ENCODE measurements at places on chromosomes 2 and 18. TPM values are rescaled to one million over a fixed set of nuclear protein-coding genes. Genes with fewer than 3 reads are reported as not detected.

- peak; percentile 64 for DNase-seq
These were observed 378.8 kb downstream of the PTPRM start for GRCh38 chr18:7945882-7946281.

DNA sequence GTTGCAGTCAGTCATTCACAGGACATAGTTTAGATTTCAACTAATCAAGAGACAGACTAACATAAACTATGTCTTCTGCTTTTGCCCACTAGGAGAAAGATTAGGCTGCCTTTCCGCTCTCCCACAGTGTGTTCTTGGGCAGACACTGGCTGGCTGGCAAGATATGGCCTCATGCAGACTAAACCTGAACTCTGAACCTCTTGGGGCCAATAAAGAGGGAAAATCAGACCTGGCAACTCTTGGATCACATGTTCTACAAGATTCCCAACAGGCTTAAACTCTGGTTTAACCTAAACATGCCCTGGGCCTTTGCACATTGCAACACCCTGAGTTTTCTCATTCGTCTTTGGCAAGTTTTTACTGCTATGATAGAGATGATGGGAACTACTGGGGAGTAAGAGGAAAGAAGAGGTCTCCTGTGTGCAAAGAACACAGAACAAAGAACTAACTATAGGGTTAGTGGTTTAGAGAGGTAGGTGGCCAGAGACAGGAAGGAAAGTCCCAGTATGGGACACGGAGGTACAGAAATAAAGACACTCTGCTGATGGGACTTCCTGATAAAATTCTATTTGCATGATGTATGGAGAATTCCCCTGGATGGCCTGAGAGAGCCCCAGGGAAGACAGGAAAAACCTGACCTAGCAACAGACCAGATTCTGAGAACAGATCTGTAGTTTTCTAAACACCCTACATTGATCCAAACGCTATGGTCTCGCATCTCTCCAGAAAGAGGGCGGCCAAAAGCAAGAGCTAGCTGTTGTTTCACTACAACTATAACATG, 2.0 kb upstream of the ATRAID start:
- DNase-seq: no peak

DNA sequence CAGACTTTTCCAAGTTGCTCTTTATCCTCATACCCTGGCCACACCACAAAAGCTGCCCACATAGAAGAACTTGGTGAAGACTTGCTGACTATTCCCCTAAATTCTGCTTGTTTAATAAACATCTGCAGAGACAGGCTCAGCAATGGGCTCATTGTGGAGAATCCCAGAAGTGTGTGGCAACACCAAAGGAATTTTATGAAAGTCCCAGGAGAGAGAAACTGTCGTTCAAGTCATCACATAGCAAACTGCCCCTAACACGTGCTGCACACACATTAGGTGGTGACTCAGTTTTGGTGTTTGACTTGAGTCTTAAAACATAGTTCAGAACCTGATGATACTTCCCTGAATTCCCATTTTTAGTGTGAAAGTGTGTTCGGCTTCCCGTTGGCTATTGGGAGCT, 38.6 kb downstream of the CYP1B1 start:
- peak; percentile 63 for DNase-seq

GRCh38 chr2:8529706-8530277, 152.1 kb upstream of the ID2 start:
- DNase-seq: no peak

GRCh38 chr2:174874085-174874484, 109.8 kb upstream of the CHRNA1 start:
- no peak for DNase-seq

GRCh38 chr2:201093573-201093972, 21.8 kb downstream of the NDUFB3 start:
- no peak for DNase-seq

DNA sequence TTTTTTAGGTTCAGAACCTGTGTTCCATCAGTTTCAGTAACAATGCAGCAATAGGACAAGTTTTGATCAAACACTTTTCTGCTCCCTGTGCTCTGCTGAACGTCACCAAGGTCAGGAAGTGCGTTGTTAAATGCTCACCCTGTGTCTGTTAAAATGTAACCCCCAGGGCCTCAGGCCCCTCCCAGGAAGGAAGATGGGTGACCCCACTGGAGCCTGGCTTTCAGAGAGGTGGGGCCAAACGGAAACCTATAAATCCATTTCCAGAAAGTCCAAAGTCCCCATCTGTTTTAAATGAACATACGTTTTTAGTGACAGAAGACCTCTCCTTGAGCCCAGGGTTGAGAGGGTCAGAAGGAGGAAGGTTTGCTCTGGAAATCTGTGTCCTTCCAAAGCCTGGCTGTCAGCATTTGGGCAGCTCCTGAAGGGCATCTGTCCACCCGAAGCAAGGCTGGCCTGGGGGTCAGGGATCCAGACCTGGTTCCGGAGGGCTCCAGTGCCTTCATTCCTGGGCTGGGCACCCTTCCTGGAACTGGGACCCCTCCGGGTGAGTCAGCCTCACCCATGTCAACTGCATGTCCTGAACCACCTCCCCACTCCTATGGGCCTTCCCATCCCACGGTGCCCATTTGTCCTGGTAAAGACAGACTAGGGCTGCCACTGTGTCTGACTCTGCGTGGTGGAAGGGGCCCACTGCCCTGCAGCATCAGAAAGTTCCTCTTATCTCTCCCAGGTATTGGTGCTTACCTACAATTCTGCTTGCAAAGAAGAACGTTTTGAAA, 117.4 kb upstream of the COPS8 start:
- no peak for DNase-seq

GRCh38 chr2:48175254-48175653, 269.0 kb upstream of the FBXO11 start:
- no peak for DNase-seq

- no peak for DNase-seq
These were observed 5.3 kb downstream of the MEMO1 start for GRCh38 chr2:32005371-32005976.

DNA sequence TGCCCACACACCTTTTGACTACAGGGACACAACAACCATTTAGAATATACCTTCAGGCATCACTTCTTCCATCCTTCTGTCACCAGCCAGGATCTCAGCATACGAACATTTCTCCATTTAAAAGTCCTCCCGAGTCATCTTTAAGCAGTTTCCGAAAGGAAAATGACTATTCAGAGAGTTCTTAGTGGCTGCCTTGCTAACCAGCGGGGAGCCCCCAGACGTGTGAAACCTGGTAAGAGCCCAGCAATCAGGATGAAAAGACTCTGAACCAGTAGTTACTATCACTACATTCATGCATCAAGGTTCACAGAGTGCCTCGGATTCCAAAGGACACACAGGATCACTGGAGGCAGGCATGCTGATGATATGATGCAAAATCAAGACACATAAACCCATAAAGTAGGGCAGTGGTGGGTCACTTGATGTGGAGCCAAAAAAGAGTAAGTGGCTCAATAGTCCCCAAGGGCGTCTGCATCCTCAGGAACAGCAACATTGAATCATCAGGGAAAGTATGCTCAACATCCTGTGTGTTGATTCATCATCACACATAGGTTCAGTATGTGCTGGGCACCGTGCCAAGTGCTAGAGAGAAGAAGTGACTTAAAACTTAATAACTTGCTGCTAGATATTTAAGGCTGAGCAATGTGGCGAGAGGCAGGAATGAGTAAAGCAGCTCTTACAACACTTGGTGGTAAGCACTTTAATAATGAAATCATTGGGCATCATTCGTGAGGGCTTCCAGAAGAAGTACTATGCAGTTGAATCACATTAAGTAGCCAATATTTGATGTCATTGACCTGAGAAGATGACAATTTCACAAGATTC, 4.4 kb downstream of the CCL20 start:
- peak; percentile 99 for DNase-seq

GRCh38 chr2:136225950-136226835, 108.2 kb upstream of the CXCR4 start:
- DNase-seq: no peak

- DNase-seq: no peak
These were observed 156.8 kb downstream of the STK39 start for GRCh38 chr2:168090366-168091135.

- peak; percentile 38 for DNase-seq
These were observed at the start of gene ARHGEF4 for GRCh38 chr2:130836501-130837174. Gene ARHGEF4, plus strand, starts transcription at chr2:130836914. Its CDS starts 40 bp downstream, at chr2:130836954.

DNA sequence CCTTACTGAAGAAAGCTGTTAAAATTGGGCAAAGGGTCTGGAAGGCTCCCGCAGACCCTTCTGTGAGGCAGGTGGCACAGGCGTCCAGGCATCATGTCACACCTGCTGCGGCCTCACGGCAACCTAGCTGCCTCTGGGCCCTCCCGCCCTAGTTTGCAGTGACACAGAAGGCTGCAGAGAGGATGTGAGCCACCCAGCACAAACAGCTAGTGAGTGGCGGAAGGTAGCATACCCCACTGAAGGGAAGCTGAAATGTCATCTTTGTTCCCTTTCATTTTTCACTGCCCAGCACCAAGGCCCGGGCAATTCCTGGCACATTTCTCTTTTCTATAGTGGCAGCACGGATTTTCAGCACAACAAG, 53.8 kb downstream of the TRAPPC12 start:
- no peak for DNase-seq

DNA sequence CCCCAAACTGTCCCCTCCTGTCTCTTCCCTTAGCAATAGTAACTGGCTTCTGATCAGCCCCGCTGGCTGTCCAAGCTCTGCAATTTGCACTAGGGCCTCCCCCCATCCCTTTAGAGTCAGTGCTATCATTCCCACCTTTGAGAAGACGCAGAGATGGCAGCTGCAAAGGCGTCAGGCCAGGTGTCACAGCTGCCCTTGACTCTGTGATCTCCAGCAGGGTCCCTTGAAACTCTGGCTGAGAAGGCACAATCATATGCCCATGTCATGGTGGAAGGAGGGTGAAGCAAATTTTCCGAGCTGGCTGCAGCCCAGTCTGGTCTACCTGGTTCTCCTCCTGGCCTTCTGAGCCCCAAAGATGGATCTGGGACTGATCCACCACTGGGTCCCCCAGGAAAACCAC, 49.2 kb upstream of the TEX51 start:
- DNase-seq: no peak

DNA sequence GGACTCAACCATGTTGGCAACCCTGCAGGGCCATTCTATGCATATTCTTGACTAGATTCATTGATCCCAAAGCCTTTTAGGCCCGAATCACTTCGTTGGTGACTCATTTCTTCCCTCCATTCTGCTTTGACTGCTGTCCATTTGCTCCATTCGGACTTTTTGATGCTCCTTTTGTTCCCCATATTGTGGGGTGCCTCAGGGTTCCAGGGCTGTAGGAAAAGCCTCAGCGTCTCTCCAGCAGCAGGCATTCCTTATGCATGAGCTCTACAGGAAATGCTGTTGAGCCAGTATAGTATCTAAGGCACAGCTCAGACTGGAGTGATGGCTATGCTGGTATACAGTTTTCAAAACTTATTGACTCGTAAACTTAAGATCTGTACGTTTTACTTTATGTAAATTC, 292.6 kb downstream of the PRKCE start:
- peak; percentile 69 for DNase-seq

- no peak for DNase-seq
These were observed 403.2 kb upstream of the KLHL29 start for GRCh38 chr2:22981785-22982184.

DNA sequence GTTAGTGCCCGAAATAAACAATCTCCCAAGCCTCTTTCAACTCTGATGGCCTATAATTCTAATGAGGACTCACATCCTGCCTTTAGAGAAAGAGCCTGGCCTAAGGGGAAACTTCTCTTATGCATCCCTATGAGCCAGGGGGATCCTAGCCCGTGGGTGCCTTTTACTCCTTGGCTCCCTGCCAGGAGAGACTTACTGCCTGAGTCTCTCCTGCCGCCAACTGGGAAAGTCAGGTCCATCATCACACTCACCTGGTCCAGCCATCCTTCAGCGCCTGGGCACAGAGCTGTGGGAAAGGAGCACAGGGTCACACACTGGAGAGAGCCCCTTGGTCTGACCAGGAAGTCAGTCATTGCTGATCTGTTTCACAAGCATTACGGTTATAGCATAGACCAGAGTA, 24.1 kb downstream of the ENOSF1 start:
- no peak for DNase-seq

GRCh38 chr2:64135421-64135820, 8.8 kb downstream of the PELI1 start:
- no peak for DNase-seq

GRCh38 chr2:148619560-148620195, 24.9 kb upstream of the EPC2 start:
- DNase-seq: no peak

GRCh38 chr18:61245276-61245675, 88.0 kb upstream of the CDH20 start:
- DNase-seq: no peak

- no peak for DNase-seq
These were observed 173.8 kb upstream of the HDAC4 start for GRCh38 chr2:239574434-239575156.

- DNase-seq: no peak
These were observed 111.4 kb upstream of the PGAP1 start for GRCh38 chr2:197037863-197038398.

- DNase-seq: no peak
These were observed 95.1 kb upstream of the WDSUB1 start for GRCh38 chr2:159381574-159381973.

DNA sequence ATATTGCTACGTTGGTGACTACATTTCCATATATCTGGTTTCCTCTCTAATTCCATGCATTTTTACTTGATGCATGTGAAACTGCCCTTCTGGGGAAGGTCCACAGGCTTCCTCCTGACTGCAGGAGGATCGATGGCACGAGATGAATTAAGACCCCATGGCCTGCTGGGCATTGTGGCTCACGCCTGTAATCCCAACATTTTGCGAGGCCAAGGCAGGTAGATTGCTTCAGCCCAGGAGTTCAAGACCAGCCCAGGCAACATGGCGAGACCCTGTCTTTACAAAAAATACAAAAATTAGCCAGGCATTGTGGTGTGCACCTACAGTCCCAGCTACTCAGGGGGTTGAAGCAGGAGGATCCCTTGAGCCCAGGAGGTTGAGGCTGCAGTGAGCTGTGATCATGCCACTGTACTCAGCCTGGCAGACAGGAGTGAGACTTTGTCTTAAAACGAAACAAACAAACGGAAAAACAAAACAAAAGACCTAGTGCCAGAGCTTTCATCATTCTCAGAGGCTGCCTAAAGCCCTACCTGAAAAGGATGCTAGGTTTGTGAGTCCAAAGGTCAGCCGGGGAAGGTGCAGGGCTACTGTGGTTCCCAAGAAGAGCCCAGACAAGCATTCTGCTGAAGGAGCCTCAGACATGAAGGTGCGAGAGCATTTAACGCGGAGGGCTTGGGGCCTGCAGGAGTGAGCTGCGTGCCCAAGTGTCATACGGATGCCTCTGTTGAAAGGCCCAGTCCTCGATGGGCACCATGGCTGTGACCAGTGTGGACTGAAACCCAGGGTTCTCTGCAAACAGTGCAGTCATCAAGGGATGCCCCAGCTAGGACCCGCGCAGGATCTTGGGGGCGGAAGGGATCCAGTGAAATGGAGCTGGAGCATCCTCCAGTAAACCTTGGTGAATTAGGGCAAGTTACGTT, 21.6 kb downstream of the GPR55 start:
- no peak for DNase-seq

- DNase-seq: peak; percentile 35
These were observed 1.6 kb upstream of the IGFBP5 start for GRCh38 chr2:216696751-216697560.

Gene AKAIN1
- total RNA-seq: not detected

Gene RETREG2
- 48.8 TPM for total RNA-seq

Gene TUBB8B
- total RNA-seq: not detected

Gene POTEC
- total RNA-seq: 2.9 TPM

Gene CD8A
- total RNA-seq: not detected

Gene SCN7A
- not detected for total RNA-seq

Gene IL1RN
- not detected for total RNA-seq

Gene EMX1
- 0.29 TPM for total RNA-seq

Gene INPP5D
- total RNA-seq: not detected

Gene RNU2-63P
- not detected for total RNA-seq

Gene TUBA3E
- total RNA-seq: 1.0 TPM
